ENCODE measurements at places on chromosomes 2 and 18.

DNA sequence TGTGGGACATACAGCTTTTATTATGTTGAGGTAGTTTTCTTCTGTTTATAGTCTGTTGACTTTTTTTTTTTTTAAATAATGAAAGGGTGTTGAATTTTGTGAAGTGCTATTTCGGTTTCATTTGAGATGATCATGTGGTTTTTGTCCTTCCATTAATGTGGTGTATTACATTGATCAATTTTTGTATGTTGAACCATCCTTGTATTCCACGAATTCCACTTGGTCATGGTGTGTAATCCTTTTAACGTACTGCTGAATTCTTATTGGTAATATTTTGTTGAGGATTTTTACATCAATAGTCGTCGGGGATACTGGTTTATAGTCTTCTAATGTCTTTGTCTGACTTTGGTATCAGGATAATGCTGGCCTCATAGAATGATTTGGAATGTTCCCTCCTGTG lies 18.8 kb downstream of the ALMS1 start:
- no peaks in the 10 kb centered on the region for H3K4me1 ChIP-seq
- H3K4me3 ChIP-seq = no peak overlapping the region
- peaks cover 7% of the 10 kb centered on the region for H3K36me3 ChIP-seq

DNA sequence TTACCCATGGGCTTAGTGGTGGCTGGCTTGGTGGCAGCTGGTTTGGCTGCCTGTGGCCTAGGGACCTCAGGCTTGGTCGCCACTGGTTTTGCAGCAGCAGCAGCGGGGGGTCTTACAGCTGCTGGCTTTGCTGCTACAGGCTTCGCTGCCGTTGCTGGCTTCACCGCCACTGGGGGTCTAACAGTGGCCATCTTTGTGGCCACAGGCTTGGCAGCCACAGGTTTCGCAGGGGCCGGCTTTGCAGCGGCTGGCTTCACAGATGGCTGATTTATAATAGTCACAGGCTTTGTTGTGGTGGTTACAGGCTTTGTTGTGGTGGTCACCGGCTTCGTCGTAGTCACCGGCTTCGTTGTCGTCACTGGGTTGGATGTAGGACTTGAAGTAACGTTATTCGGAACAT lies 77.8 kb downstream of the COL6A3 start:
- peaks cover 67% of the 10 kb centered on the region for H3K36me3 ChIP-seq
- no peak for DNase-seq
- peaks cover 18% of the 10 kb centered on the region for H3K4me1 ChIP-seq
- no peak overlapping the region for H3K4me3 ChIP-seq
- H3K27me3 ChIP-seq = no peaks in the 10 kb centered on the region
- H3K27ac ChIP-seq = peak overlapping the region; percentile 32

GRCh38 chr2:14016289-14016955 lies 616.1 kb upstream of the LRATD1 start:
- DNase-seq = no peak
- no peak overlapping the region for H3K4me3 ChIP-seq
- H3K27me3 ChIP-seq = no peaks in the 10 kb centered on the region
- H3K27ac ChIP-seq = no peak overlapping the region
- no peaks in the 10 kb centered on the region for H3K36me3 ChIP-seq

DNA sequence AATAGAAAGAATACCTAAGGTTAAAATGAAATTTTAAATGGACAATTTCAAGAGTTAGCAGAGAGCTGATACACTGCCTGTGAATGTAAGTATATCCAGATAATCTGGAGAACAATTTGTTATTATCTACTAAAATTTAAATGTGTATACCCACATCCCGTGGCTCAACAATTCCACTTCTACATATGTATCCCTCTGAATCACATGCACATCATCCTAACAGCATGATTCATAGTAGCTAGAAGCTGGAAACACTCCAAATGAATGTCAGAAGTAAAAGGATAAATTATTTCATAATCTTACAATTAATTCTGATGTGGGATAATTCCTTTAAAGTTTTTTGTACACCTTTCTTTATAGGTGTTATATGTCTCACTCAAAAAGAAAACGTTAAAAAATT lies 87.9 kb downstream of the CNTNAP5 start:
- no peak overlapping the region for H3K4me3 ChIP-seq
- H3K4me1 ChIP-seq = no peaks in the 10 kb centered on the region
- no peak for DNase-seq
- H3K27ac ChIP-seq = no peak overlapping the region

DNA sequence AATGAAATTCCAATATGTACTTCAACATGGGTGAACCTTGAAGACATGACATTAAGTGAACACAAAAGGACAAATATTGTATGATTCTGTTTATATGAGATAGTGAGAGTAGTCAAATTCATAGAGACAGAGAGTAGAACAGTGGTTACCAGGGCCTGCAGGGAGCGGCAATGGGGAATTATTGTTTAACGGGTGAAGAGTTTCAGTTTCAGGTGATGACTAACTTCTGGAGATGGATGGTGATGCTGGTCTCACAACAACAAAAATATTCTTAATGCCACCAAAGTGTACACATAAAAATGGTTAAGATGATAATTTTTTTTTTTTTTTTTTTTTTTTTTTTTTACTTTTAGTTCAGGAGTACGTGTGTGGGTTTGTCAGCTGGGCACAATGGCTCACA lies 109.4 kb upstream of the TMEM200C start:
- H3K27me3 ChIP-seq = no peaks in the 10 kb centered on the region
- no peaks in the 10 kb centered on the region for H3K4me1 ChIP-seq
- no peak overlapping the region for H3K27ac ChIP-seq
- H3K36me3 ChIP-seq = no peaks in the 10 kb centered on the region

DNA sequence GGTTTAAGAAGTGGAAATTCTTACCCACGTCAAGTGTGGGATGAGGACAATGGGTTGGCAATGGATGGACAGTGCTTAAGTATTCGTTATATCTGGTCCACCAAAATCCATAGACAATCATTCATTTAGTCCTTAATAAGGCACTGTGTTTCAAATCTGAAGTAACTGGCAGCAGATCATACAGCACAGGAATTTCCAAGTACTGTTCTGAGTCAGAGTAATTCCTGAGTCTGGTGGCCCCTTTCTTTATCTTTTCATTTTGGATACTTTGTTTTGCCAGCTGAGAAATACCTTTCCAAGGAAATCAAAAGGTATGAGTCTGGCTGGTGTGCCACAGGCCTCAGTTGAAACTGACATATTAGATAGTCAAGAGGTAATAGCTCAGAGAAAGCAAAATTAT lies 31.4 kb upstream of the CCDC102B start:
- no peaks in the 10 kb centered on the region for H3K36me3 ChIP-seq
- no peak overlapping the region for H3K27ac ChIP-seq
- H3K4me3 ChIP-seq = no peak overlapping the region
- no peaks in the 10 kb centered on the region for H3K27me3 ChIP-seq
- H3K4me1 ChIP-seq = no peaks in the 10 kb centered on the region

DNA sequence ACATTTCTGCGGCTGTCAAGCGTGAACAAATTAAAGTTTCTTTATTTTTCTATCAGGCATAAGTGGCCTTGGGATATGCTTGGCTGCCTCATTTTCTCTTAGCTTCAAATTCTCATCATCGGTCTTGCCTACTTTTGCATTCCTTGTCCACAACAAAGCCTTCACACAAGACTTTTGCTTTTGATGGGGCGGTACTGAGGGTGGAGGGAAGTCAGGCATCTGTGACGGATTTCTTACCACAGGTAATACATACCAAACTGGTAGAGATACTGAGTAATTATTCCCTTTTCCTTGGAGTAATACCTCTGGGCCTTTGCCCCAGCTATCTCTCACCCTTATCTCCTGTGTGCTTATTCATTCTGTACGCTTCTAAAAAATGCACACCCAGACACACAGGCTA lies 468.3 kb upstream of the RGPD4 start:
- H3K36me3 ChIP-seq = no peaks in the 10 kb centered on the region
- H3K27me3 ChIP-seq = no peaks in the 10 kb centered on the region
- DNase-seq = no peak
- no peak overlapping the region for H3K4me3 ChIP-seq
- H3K4me1 ChIP-seq = no peaks in the 10 kb centered on the region

DNA sequence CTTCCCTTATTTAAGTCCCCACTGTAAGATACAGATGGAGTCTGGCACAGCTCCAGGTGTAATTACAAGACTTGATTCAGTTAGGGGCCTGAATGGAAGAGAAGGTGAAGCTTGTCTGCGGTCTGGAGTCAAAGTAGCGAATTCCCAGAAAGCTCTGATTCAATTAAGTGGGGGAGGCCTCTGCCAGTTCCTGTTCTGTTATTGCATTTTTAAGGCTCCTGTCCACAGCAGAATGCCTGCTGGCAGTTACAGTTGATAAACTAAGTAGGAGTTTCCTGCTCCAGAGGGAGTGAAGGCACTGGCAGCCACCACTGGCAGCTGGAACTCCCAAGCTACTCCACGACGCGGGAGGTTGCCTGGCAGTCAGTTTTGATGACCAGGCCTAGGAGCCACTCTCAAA lies 181.1 kb downstream of the SOCS6 start:
- no peaks in the 10 kb centered on the region for H3K36me3 ChIP-seq
- H3K4me1 ChIP-seq = no peaks in the 10 kb centered on the region
- peaks cover 2% of the 10 kb centered on the region for H3K27me3 ChIP-seq
- no peak overlapping the region for H3K4me3 ChIP-seq
- peak; percentile 36 for DNase-seq

DNA sequence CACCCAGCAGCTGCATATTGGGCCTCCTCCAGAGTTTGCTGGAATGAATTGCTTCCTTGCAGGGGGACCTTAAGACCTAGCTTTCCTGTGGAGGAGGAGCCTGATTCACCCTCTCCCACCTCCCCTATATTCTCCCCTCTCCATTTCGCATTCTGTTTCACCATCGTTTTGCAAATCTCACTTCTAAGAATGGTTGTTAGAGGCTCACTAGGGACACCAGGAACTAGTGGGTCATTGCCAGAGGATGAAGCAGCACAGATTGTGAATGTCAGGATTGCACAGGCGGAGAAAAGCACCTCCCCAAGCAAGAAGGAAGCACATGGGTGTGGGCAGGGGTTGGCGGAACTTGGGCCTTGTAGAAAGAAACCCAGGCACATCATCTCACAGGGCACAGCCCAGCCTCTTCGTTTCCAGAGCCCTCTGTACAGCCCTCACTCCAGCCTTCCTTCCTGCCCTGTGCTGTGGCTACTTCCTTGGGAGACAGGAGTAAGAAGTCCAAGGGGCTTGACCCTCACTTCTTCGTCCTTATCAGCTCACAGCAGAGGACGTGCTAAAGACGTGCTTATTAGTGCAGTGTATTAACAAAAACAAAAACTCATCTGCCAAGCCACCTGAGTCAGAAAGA lies 63.4 kb downstream of the TACR1 start:
- no peak for DNase-seq
- no peak overlapping the region for H3K27ac ChIP-seq
- no peaks in the 10 kb centered on the region for H3K27me3 ChIP-seq
- H3K36me3 ChIP-seq = no peaks in the 10 kb centered on the region
- no peak overlapping the region for H3K4me3 ChIP-seq

- H3K4me1 ChIP-seq = no peaks in the 10 kb centered on the region
- no peak overlapping the region for H3K4me3 ChIP-seq
- DNase-seq = no peak
- H3K36me3 ChIP-seq = no peaks in the 10 kb centered on the region
- H3K27ac ChIP-seq = no peak overlapping the region
- H3K27me3 ChIP-seq = no peaks in the 10 kb centered on the region
These were observed 40.7 kb upstream of the RAB27B start for GRCh38 chr18:54787616-54788015.

GRCh38 chr2:129904532-129905446 lies 74.7 kb upstream of the RAB6C start:
- H3K27ac ChIP-seq = no peak overlapping the region
- no peaks in the 10 kb centered on the region for H3K4me1 ChIP-seq
- no peak overlapping the region for H3K4me3 ChIP-seq
- no peak for DNase-seq

- H3K36me3 ChIP-seq = no peaks in the 10 kb centered on the region
- H3K4me1 ChIP-seq = peaks cover 5% of the 10 kb centered on the region
- no peaks in the 10 kb centered on the region for H3K27me3 ChIP-seq
These were observed 15.6 kb upstream of the INO80C start for GRCh38 chr18:35513181-35513936.

DNA sequence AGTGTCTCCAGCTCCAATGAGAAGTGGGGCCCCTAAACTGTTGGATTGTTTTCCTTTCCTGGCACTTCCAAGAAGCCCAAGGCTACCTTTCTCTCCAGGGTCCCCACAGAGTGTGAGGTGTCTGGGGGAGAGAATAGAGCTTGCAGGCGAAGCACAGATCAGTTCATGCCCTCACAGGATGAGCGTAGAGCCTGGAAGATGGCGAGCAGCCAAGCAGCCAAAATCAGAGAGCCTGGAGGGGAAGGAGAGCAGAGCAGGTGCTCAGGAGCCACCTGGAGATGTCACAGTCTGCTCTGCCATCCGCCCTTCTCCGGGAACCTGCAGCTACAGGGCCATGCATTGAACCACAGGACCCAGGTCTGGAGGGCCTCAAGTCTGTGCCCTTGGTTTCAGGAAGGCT lies 54.7 kb upstream of the TCF7L1 start:
- H3K27ac ChIP-seq = no peak overlapping the region
- H3K36me3 ChIP-seq = no peaks in the 10 kb centered on the region
- H3K4me1 ChIP-seq = no peaks in the 10 kb centered on the region
- peaks cover 2% of the 10 kb centered on the region for H3K27me3 ChIP-seq

DNA sequence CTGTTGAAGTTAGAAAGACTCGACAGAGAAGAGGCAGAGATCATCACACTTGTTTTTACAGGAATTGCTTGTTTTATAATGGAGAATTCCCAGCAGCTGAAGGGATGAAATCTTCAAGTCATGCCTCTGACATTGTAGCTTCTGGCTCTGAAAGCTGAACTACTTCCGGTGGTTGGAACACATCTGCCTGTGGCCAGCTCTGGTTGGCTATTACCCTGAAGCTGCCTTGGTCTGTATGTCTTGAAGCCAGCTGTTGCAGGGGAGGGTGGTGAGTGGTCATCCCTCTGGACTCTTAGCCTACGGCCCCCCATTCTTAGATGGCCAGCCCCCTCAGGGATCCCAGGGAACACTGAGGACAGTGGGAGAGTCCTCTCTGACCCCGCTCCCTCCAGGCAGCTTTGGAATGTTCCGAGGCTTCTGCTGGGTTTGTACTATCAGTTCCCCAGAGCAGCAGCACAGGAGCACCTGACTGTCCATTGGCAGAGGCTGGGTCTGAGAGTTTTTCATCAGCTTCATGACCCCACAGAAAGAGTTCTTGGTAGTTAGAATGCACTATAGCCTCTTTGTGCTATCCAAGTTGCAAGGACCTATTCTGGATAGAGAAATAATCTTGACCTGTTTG lies 87.4 kb upstream of the CAPN13 start:
- H3K4me3 ChIP-seq = no peak overlapping the region
- peaks cover 12% of the 10 kb centered on the region for H3K27me3 ChIP-seq
- H3K4me1 ChIP-seq = no peaks in the 10 kb centered on the region
- H3K27ac ChIP-seq = no peak overlapping the region

GRCh38 chr18:60246606-60247005 lies 126.0 kb downstream of the MC4R start:
- no peak overlapping the region for H3K4me3 ChIP-seq
- no peak for DNase-seq
- H3K36me3 ChIP-seq = no peaks in the 10 kb centered on the region
- H3K27me3 ChIP-seq = no peaks in the 10 kb centered on the region

GRCh38 chr2:96584017-96584416 lies 47.5 kb downstream of the ARID5A start:
- H3K27ac ChIP-seq = no peak overlapping the region
- no peaks in the 10 kb centered on the region for H3K4me1 ChIP-seq
- no peaks in the 10 kb centered on the region for H3K27me3 ChIP-seq
- no peak for DNase-seq
- H3K4me3 ChIP-seq = no peak overlapping the region

GRCh38 chr2:15940661-15941480 lies 521 bp downstream of the MYCN start:
- peaks cover 32% of the 10 kb centered on the region for H3K4me1 ChIP-seq
- peak overlapping the region; percentile 1 for H3K4me3 ChIP-seq
- no peaks in the 10 kb centered on the region for H3K36me3 ChIP-seq
- H3K27ac ChIP-seq = no peak overlapping the region

GRCh38 chr2:66890166-66890742 lies 455.3 kb downstream of the MEIS1 start:
- peaks cover 34% of the 10 kb centered on the region for H3K4me1 ChIP-seq
- DNase-seq = no peak
- H3K27me3 ChIP-seq = no peaks in the 10 kb centered on the region
- no peaks in the 10 kb centered on the region for H3K36me3 ChIP-seq
- no peak overlapping the region for H3K27ac ChIP-seq
- no peak overlapping the region for H3K4me3 ChIP-seq
